Gastrocnemius medialis (tissue), 4 donors: ENCODE measurements at places on chromosomes 12 and 14.
A peak's percentile ranks its signal among the peaks of the same experiment; 100 is the strongest.

DNA sequence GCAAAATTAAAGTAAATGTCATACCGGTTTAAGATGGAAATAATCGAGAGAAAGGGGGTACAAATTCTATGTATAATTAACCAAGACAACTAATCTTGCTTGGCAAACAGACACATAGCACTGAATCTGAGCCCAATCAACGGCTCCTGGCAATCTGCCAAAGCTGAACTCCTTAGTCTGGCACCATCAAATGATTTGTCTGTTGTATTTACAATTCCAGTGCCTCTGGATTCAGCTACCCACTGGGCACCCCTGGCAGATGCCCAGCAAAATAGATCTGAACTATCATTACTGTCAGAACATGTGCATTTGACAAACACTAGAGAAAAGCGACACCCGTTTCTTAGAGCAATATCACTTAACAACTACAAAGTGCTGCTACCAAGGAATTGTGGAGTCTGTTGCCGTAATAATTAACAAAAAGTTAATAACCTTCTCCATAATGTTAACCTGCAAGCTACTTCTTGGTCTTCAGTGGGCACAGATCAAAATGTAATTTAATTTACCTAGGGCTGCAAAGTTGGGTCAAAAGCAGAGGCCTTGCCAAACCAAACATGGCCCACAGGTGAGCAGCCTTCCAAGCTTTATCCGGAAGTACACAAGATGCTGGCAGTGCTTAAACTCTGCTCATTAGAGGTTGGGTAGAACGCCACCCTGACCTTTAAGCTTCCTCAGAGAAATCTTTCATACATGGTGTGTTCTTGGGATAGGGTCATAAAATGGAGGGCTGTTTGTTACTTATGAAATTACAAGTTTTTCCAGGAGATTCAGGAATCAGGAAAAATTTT, 7.6 kb downstream of the EGLN3 start:
- DNase-seq, result no peak

GRCh38 chr14:51401756-51402155, 161.7 kb downstream of the TMX1 start:
- DNase-seq, result no peak

DNA sequence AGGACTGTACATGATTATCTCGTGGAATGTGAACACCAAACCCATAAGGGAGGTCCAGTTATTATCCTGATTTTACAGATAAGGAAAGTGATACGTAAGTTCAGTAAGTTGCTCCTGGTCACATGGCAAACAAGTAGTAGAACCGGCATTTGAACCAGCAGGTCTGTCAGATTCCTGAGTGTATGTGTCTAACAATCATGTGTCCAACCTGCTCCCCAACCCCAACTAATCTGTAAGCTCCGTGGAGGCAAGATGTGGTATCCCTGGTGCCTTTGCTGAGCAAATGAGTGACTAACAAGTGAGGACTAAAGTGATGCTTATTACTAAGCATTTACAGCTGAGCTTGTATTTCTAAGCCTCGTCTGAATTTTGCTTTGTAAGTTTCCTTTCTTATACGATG, 65.9 kb downstream of the PTPN21 start:
- DNase-seq, result no peak

DNA sequence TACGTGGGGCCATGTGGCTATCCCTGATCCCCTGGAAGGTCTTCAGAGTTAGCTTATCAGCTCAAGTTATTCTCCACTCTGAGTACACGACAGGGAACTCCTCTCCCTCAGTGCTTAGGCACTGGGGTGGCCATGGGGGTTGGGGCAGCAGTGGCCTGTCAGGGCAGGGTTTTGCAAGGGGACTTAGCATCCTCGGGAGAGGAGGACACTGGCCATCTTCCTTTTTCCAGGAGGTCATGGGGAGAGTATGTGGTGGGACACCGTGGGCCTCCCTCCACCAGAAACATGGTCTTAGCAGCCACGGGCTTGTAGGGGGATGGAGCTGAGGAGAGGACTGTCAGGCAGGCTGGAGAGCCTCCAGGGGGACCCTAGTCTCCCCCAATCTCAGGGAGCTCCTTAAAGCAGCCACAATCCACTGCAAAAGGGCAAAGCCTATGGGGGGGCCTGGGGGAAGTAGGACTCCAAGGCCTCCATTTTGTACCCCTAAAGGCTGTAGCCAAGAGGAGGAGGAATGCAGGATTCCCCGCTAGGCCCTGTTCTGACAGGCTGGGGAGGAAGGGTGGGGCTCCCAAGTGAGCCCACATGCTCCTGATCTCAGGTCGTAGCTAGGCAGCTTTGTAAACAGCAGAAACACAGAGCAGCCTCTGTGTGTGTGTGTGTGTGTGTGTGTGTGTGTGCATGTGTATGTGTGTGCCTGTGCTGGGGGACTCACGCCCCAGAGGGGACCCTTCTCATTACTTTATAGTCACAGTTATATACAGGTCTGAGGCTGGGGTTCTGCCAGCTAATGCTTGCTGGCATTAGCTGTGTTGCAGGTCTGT, 36.6 kb downstream of the KRT80 start:
- DNase-seq, result no peak

DNA sequence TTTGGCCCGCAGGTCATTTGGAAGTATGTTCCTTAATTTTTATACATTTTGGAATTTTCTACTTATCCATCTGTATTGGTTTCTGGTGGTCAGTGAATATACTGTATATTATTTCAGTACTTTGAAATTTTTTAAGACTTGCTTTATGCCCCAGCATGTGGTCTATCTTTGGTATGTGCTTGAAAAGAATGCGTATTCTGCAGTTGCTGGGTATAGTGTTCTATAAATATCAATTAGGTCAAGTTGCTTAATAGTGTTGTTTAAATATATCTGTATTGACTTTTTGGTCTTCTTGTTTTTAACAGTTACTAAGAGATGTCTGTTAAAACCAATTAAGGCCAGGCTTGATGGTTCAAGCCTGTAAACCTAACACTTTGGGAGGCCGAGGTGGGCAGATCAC, 21.7 kb upstream of the SIX1 start:
- no peak for DNase-seq

DNA sequence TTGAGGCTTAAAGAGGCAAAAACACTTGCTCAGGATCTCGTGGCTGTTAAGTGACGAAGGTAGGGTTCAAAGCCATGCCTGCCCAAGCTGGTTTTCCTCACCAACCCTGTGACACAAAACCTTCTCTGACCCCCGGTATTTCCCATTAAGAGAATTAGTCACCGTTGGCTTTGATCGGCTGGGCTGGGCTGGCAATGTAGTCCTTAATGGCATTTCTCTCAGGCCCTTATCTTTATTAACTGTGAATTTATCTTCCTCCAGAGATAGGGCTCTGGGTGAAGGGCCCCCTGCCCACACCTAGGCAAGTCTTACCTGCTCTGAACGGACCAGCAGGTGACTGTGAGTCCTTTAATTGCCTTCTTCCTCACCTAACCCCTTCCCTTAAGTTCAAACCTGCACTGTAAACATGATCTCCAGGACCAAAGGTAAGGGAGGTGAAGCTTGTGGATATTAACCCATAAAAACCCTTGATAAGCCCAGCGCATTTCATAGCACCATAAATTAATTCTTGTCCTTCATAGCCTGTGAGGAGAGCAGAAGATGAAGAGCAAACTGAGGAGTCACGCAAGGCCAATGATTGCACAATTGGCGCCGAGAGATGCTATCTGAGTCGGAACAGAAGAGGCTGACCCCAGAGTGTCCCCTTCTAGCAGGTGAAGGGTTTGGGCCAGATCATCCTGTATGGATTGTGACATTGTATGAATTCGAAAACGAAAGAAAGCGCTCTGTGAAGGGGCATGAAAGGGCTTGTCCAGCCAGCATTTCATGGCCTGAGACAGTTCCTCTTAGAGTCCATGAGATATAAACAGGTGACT, 790.8 kb upstream of the TBX3 start:
- no peak for DNase-seq

DNA sequence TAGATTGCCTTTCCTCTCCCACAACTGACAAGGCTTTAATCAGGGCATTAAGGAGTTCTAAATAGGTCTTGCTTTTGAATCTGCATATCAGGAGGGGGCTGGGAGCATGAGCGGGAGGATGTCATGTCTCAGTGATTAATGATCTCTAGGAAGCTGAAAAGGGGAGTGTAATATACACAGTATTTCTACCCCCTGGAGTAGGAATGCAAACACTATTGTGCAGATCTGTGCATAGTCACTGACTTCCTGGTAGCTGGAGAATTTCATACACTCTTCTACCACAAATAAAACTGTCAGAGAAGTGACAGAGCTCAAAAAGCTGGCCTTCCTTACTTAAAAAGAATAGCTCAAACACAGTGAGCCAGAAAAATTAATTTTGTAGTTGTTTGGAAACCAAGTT, 65.8 kb downstream of the RIC8B start:
- DNase-seq, result no peak

DNA sequence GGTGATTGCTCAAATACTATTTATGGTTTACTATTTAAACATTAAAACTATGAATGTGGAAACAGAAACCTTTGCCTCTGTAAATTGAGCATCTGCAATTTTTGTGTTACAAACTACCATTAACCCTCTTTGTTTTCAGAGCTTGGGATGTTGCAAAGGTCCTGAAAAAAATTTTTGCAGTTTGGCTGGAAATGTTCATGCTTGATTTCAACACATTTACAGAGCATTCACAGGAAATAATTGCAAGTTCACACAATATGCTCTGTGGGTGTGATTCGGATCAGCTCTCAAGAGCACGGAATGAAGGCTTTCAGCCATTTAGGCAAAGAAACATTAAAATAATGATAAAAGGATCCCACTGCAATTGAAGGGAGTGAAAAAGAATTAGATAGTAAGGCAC, 232.9 kb downstream of the ATP23 start:
- DNase-seq, result no peak

DNA sequence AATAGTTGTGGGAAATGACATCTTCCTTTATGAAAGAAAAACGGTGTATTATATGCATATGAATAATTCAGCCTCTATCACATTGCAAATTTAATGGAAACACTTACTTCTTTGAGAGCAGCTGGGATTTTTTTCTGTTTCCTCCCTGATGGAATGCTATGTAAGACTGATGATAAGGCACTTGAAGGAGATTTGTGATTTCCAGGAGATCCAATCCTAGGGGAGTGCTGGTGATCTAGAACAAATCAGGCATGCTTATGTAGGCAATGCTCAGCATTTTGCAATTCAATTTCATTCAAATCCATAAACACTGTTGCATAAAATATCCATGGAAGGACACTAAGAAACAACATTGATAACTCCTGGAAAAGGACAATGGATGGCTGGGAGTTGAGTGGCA, 16.0 kb upstream of the NR2C1 start:
- no peak for DNase-seq

DNA sequence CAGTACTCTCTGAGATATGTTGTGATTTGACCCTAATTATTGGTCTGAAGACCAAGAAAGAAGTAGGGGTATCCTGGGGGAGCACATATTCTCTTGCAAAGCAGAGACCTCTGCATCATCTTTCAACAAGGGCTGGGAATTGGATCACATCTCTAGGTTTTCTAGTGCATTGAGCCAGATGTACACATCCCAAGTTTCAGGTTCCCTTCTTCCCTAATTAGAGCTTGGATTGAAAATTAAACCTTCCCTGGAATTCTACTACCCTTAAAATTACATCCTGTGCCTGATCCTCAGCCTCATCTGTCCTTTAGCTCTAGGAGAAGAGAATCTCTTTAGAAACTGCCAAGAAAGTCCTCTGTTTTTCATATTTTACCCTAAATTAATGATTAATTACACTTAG, 839.6 kb downstream of the SLC6A15 start:
- DNase-seq, result no peak

- DNase-seq, result no peak
These were observed 363.4 kb upstream of the ATP2B1 start for GRCh38 chr12:90071996-90072395.

- DNase-seq, result no peak
These were observed 251.6 kb downstream of the BCAT1 start for GRCh38 chr12:24697295-24697694.

GRCh38 chr12:118404876-118405521, 28.6 kb downstream of the SUDS3 start:
- DNase-seq, result no peak

GRCh38 chr14:59695198-59695597, 118.6 kb upstream of the CCDC175 start:
- DNase-seq, result peak; percentile 14

DNA sequence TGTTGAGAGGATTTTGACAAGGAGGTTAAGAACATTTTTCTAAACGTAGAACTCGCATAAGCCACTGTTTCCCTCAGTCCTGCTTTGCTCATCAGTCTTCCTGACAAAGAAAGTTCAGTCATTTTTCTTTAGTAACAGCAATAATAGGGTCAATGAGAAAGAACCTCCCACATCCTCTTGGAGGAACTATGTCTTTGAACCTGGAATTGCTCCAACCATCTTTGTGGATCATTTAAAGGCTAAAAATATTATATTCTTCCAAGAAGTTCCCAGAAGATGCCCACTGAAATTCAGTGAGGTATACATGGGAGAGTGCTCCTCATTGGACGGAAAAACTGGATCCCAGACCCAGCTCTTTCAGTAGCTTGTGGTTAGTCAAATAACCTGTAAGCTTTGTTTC, 282.8 kb upstream of the FAR2 start:
- DNase-seq, result no peak

- no peak for DNase-seq
These were observed 855.2 kb downstream of the FSCB start for GRCh38 chr14:43651896-43652295.

DNA sequence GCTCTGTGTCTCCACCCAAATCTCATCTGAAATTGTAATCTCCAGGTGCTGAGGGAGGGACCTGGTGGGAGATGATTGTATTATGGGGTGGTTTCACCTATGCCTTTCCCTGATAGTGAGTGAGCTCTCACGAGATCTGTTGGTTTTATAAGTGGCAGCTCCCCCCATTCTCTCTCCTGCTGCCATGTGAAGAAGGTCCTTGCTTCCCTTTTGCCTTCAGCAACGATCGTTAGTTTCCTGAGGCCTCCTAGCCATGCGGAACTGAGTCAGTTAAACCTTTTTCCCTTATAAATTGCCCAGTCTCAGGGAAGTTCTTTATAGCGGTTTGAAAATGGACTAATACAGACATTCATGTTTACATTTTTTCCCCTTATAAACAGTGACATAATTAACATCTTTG, 36.1 kb downstream of the PELI2 start:
- no peak for DNase-seq

GRCh38 chr14:22122829-22123560, 449.4 kb upstream of the OR4E1 start:
- DNase-seq, result no peak

- DNase-seq, result no peak
These were observed 389.6 kb upstream of the ATP2B1 start for GRCh38 chr12:90098132-90098779.

- DNase-seq, result no peak
These were observed 275.3 kb downstream of the CCER1 start for GRCh38 chr12:90679674-90680073.

GRCh38 chr12:69028941-69029729, 96.2 kb upstream of the CPM start:
- no peak for DNase-seq
